Fibroblast of skin of right biceps (primary cell): ENCODE measurements at places on chromosomes 12 and 14.

GRCh38 chr12:113351089-113351488 is 7.3 kb upstream of the PLBD2 start:
- DNase-seq, result no peak

DNA sequence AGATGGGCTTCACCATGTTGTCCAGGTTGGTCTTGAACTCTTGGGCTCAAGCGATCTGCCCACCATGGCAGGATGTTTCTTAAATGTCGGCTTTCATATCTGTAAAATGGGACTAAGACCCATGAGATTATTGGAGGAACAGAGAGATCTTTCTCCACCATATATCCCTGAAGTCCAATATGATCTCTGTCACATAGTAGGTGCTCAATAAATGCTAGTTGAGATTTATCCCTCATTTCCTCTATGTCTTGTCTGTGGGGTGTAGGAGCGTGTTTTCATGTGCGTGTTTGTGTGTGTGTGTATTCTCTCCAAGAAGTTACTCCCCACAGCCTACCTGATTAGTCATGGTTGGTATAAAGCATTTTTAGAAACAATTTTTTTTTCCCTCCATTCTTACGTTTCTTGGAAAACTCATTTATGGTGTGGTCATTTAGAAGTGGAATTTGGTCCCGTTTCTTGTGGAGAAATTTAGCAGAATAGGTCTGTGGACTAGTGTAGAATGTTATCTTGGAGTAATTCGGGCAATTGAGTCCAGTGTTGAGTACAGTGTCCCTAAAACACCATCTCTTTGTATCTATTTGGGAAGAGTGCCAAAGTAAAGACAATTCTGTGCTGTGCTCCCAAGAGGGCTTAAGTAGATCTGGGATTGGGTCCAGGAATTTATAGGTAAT is 4.3 kb downstream of the STRAP start:
- peak; percentile 11 for DNase-seq

DNA sequence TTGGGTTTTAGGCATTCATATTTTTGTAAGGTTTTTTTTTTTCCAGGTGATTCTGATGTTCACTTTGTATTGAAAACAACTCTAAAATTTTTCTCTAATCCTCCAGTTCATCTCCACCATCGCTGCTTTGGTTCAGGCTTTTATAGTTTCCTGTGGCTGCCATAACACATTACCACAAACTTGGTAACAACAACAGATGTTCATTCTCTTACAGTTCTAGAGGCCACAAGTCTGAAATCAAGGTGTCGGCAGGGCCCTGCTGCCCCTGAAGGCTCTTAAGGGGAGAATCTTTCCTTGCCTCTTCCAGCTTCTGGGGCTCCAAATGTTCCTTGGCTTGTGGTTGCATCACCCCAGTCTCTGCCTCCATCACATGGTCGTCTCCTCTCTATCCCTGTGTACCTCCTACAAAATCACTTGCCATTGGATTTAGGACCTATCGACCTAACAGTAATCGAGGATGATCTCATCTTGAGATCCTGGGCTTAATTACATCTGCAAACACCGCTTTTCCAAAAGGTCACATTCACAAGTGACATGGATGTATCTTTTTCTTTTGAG is 55.2 kb downstream of the PELI2 start:
- DNase-seq, result no peak

- DNase-seq, result no peak
Observed at GRCh38 chr14:21215879-21216251, 53.4 kb downstream of the HNRNPC start.

GRCh38 chr12:106097011-106097410 is 41.7 kb downstream of the NUAK1 start:
- no peak for DNase-seq

DNA sequence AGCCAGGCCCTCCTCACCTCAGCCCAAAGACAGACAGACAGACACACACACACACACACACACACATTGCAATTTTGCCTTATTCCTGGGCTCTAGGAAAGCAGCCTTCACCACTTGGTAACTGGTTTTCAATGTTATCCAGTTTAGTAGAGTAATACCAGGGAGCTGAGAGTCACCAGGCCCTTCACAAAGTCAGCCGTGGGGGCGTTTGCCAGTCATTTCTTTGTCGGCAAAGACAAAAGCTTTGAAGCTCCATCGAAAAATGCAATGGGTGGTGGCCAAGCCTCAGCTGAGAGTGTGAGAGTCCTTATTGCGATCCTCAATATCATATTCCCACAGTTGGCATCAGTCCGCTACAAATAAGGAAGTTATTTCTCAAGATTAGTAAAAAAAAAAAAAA is 8.1 kb upstream of the KCNA5 start:
- DNase-seq, result no peak

GRCh38 chr14:99029916-99030305 is 242.1 kb downstream of the BCL11B start:
- DNase-seq, result no peak

DNA sequence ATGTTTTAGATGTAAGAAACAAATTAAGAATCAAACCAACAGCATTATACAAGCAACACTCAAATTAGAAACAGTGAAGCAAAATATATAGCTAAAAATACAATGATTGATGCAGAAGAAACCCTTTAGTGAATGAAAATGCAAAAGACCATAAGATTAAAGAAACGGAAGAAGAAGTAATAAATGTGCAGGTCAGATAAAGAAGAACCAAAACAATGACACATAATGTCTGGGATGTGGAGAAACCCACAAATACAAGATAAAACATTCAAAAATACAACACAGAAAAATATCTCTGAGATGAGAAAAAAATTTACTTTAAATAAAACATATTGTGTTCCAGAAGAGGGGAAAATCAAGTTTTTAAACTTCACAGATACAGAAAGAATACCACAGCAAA is 73.4 kb upstream of the AVPR1A start:
- no peak for DNase-seq

DNA sequence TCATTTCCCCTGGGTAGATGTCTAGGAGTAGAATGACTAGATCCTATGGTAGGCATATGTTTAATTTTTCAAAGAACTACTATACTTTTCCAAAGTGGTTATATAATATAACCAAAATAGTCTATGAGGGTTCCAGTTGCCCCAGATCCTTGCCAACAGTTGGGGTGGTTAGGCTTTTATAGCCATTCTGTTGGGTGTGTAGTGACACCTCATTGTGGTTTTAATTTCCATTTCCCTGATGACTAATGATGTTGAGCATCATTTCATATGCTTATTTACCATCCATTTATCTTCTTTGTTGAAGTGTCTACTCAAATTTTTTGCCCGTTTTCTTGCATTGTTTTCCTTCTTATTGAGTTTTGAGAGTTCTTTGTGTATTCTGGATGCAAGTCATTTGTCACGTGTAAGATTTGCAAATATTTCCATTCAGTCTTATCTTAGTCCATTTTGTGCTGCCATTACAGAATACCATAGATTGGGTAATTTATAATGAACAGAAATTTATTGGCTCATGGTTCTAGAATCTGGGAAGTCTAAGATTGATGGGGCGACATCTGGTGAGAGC is 4.7 kb downstream of the SYNE2 start:
- DNase-seq, result peak; percentile 16

DNA sequence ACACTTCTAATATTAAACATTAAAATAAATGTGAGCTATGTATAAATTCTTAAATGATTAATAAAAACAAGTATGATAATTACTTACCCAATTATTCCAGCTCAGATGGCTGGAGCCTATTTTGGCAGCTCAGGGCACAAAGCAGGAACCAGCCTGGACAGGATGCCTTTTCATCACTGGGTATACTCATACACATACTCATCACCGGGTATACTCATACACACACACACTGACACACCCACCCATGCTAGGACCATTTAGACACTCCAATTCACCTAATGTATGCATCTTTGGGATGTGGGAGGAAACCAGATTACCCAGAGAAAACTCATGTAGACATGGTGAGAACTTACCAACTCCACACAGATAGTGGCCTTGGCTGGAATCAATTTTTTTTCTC is 57.9 kb upstream of the CNOT2 start:
- DNase-seq, result no peak

DNA sequence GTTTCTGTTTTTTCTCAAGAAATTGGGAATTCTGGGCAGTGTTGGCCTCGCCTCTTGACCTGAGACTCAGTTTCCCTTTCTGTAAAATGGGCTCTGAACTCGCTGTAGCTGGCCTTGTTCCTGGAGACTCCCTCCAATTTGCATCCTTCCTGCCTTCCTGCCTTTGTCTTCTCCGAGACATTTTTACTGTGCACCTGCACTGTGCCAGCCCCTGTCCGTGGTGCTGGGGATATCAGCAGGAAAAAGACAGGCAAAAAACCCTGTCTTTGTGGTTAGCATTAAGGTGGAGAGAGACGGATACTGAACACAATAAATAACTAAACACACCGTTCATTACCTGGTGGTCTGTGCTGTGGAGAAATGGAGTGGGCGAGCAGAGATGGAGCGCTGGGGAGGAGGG is 129.8 kb downstream of the AACS start:
- no peak for DNase-seq

- no peak for DNase-seq
Observed at GRCh38 chr12:75443709-75444108, 36.8 kb upstream of the GLIPR1 start.

DNA sequence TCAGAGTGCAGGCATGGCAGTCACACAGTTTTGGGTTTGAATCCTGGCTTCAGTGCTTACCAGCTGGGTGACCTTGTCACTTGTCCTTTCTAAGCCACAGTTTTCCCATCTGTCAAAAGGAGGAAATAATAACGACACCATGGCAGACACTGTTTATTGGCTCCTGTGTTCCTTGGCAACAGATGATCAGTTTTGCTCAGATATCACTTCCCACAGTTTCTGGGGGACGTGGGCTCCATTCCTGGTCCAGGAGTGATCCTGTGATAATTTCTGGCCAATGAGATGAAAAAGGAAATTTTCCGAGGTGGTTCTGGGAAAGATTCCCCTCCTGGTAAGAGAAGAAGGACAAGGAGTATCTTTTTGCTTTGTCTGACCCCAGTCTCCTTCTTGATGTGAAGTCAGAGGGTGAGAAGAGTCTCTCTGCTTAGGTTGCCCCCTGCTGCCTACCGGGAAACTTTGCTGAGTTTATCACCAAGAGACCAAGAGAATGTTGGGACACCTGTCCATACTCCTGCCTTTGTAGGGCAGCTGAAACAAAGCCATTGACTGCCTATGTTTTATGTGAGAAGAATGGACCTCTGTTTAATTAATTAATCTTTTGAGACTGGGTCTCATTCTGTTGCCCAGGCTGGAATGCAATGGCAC is 178.9 kb upstream of the NRXN3 start:
- DNase-seq, result no peak

DNA sequence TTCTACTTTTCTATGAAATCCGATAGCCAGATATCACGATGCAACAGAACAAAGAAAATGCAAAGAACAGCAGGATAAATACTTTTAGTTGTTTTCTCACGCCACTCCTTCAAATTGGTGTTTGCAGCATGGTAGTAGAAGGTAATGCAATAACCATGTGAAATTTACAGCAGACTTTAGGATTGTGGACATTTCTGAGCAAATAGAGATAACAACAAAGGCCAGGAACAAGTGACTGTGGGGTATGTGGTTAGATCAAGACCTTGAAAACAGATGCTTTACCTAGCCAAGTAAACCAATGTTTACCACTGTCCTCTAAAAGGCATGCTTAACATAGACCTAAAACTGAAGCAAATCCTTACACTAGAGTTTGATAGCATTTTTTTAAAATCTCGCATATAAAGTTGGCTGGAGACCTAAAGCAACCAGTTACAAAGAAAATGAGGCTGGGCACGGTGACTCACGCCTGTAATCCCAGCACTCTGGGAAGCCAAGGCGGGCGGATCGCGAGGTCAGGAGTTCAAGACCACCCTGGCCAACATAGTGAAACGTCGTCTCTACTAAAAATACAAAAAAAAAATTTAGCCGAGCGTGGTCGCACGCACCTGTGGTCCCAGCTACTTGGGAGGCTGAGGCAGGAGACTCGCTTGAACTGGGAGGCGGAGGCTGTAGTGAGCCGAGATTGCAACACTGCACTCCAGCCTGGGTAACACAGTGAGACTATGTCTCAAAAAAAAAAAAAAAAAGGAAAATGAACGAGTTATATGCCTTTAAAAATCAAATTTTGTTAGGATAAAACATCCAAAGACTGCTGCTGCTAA is 123.2 kb upstream of the FOXN3 start:
- DNase-seq, result peak; percentile 54

GRCh38 chr12:68750506-68750905 is 4.5 kb downstream of the SLC35E3 start:
- no peak for DNase-seq

DNA sequence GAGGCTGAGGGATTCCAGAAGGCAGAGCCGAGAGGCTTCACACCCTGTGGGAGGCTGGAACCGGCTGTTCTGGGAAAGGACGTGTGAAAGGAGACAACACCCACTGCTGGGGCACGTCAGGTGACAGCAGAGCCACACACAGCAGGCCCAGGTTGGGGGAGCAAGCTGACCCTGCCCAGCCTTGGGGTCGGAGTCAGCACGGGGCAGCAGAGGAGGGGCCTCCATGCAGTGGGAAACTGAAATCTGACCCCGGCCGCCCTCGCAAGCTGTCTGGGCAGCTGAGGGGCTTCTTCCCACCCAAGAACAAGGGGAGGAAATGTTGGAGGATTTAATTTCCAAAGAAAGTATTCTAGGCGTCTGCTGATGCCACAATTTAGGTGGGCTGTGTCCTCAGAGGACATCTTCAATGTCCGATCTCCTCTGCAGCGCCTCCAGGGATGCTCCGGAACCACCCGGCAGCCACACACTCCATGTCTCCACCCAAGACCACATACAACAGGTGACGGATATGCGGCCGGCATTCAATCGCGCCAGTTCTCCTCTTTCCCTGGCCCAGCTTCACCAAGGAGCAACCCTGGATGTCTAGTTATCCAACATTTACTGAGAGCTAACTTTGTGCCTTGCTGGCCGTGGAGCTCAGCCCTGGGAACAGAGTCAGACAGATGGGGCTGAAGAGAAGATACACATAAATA is 30.7 kb downstream of the SNRNP35 start:
- DNase-seq, result no peak

DNA sequence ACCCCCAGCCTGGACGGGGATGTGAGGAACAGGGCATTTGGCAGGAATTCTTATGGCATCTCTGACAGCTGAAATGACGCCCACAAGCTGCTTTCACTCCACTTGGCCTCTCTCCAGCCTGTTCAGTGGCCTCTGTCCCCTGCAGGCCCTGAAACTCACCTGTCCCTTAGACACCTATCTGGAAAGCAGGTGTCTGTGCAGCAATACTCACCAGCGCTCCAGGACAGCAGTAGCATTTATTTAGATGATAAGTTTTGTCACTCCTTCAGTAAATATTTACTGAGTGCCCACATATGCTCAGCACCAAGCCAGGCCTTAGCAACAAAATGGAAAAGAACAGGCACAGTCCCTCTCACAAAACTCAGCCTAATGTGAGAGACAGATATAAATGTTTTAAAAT is 311.1 kb upstream of the FKBP4 start:
- no peak for DNase-seq

- DNase-seq, result peak; percentile 69
Observed at GRCh38 chr12:46503637-46504175, 131.1 kb upstream of the SLC38A2 start.

- DNase-seq, result no peak
Observed at GRCh38 chr14:64349741-64350490, 38.2 kb upstream of the MTHFD1 start.

DNA sequence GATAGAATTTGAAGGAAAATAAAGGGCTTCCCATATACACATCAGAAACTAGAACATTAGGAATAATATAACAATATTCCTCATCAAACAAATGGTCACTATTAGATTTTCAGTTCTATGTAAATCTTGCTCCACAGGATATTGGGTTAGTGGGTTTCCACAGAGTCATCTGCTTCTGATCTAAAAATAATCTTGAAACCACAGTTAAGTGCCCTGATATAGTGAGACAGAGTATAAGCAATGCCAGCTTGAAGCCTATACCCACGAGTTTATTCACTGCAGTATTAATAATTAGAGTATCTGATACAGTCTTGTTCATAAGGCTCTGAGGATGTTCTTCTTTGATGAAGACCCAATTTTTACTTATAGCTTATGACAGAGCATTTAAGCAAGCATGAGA is 74.5 kb upstream of the ATF7IP start:
- no peak for DNase-seq
